ENCODE measurements at places on chromosomes 7 and 10.

GRCh38 chr10:43056568-43057011 lies 20.3 kb upstream of the RET start:
- peak; percentile 41 for DNase-seq

GRCh38 chr7:69738396-69738951 lies 140.2 kb downstream of the AUTS2 start:
- DNase-seq = no peak

GRCh38 chr10:11910102-11910501 lies 86.9 kb downstream of the PROSER2 start:
- DNase-seq = no peak

DNA sequence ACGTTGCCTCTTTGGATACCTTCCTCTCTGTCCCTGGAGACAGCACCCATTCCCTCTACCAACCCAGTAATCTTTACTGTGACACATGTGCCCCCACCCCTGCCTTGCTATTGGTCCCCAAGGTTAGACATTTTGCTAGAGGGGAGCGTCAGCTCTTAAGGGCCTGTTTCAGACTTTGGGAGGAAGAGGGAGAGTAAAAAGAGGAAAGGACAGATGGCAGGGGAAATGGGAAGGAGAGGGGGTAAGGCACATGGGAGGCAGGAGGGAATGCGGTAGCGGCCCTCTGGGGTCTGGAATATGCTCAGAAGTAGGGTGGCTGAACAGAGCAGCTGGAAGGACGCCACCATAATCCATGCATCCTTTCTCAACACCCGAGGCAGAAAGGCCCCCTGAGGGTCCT lies 12.2 kb downstream of the BLNK start:
- no peak for DNase-seq

- no peak for DNase-seq
These were observed 38.1 kb downstream of the RASGEF1A start for GRCh38 chr10:43228783-43229207.
